ENCODE measurements at places on chromosomes 4 and X.

DNA sequence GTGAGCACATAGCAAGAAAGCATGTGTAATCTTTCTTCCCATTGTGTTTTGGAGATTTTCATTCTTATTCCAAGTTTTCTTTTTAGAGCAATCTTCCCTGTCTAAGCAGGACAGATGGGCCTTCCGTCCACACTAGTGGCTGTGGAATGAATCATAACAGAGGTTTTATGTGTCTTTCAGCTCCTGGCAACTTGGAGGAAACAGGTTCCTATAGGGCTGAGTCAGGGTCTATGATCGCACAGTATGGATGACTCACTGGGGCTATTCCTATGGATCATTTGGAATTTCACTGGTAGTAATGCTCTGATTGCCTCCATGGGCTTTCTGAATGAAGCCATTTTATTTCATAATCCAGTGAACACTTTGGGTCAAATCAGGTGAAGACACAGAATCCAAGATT lies 51.8 kb upstream of the CBLL2 start:
- DNase-seq, result peak; percentile 33

DNA sequence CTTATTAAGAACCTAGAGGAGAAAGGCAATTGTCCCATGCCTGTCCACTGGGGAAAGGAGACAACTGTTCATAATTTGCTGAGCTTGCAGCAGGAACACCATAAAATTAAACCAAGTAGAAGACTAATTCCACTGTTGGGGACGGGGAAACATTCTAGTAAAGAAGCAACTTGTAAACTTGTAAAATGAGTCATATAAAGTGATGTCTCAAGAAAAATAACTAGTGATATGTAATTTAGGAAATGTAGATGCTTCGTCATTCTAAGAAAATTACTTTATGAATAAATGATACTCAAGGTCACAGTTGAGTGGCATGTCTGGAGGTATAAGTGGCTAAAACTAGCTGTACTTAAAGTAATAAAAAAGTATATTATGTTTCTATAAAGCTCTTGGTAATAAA lies 121.2 kb upstream of the MID1 start:
- no peak for DNase-seq

- no peak for DNase-seq
Measured at GRCh38 chr4:41645728-41646390, 102.7 kb downstream of the PHOX2B start.

GRCh38 chr4:41537292-41537890 lies 566 bp upstream of the LIMCH1 start:
- DNase-seq, result no peak

GRCh38 chrX:119541188-119541587 lies 24.0 kb downstream of the STEEP1 start:
- DNase-seq, result no peak

DNA sequence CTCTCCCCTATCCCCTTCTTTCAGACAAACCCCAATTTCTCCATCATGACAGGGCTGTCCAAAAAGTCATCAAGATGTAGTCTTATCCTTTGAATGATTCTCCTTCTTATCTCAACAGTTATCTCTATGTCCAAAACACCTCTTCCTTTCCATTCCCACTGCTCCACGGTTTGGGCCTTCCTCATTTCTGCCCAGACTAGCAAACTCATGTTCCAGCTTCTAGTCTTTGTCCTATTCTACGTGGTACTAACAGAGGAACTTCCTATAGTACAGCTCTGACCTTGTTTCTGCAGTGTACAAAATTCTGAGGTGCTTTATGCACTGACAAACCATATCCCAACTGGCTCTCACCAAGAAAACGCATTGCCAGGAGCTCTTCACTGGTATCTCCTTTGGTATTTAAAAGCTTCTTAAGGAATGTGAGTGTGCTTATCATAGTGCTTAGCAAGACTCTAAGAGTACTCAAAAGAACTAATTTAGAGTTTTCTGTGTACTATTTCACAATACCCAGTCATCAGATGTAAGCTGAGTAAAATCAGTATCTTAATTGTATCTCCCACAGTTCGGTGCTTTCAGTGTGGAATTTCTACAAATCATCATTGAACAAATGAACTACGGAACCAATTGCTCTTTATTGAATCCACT lies 65.5 kb downstream of the MAML3 start:
- no peak for DNase-seq

DNA sequence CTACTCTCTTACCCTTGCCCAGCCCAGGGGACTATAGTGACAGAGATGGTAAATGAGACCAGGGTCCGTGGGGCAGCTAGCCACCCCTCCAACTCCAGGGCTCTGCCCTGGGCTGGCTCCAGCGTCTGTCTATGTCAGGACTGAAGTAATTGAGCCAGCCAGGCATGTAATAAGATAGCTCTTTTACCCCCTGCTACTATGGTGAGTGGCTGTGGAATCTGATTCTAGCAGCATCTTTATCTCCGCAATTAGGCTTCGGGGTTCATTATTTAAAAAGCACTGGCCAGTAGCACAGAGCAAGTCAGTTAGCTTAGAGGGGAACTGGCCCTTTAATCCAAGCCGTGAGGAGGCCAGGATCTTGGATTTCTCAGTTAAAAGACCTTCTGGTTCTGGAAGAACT lies 123.3 kb upstream of the RAI2 start:
- no peak for DNase-seq

GRCh38 chrX:19747652-19748610 lies 139.5 kb downstream of the SH3KBP1 start:
- DNase-seq, result no peak

DNA sequence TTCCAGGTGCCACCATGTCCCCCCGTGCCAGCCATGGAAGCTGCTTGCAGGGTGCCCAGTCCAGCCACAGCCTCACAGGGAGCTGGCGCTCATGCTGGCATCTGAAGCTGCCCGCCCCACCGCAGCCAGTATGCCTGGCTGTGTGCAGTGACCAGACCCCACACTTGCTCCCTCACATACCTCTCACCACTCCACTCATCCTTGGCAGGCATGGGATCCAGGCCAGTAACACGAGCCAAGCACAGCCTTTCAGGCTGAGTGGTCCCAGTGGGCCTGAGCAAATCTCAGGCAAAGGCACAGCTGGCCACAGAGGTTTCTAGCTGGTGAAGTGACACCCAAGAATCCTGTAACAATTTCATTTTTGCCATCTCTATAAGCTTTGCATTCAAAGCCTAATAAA lies 48.4 kb upstream of the SEC24B start:
- no peak for DNase-seq

- DNase-seq, result no peak
Measured at GRCh38 chr4:37245391-37245954, 930 bp downstream of the NWD2 start.

GRCh38 chr4:83732114-83732635 lies 196.3 kb downstream of the GPAT3 start:
- no peak for DNase-seq

GRCh38 chrX:138191998-138192397 lies 519.5 kb downstream of the FGF13 start:
- DNase-seq, result no peak

DNA sequence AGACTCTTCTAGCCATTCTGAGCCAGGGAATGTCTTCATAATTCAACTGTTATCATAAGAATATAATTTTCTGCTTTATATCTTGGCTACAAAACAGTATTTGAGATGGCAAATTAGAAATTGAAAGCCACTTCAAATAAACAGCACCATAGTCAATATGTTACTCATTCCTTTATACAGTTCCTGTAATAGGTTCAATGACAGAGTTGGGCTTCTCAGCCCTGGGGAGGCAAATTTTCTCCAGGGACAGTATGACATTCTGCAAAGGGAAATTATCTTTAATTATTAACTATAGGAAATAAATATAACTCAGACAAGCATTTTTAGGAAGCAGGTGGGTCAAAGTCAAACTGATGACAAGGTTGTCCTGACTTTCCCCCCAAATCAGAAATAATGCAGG lies 71.9 kb upstream of the RPS6KA6 start:
- DNase-seq, result no peak

DNA sequence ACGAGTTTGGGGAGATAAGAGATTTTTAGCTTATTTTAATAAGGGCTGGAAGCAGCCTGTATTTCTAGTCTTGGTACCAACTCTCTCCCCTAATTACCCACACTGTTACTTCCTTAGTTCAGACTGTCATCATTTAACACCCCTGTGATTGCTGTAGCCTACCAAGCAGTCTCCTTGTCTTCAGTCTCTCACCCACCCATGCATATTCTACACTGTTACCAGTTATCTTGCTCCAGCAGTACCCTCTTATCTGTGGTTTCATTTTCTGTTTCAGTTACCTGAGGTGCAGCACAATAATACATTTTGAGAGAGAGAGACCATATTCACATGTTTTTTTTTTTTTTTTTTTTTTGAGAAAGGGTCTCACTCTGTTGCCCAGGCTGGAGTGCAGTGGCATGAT lies 80.2 kb downstream of the DIAPH2 start:
- no peak for DNase-seq

GRCh38 chr4:87838205-87838604 lies 5.4 kb downstream of the MEPE start:
- DNase-seq, result no peak

GRCh38 chrX:10077425-10078188 lies 79.2 kb upstream of the CLCN4 start:
- DNase-seq, result no peak

- DNase-seq, result no peak
Measured at GRCh38 chrX:16745659-16746058, 26.2 kb downstream of the SYAP1 start.

DNA sequence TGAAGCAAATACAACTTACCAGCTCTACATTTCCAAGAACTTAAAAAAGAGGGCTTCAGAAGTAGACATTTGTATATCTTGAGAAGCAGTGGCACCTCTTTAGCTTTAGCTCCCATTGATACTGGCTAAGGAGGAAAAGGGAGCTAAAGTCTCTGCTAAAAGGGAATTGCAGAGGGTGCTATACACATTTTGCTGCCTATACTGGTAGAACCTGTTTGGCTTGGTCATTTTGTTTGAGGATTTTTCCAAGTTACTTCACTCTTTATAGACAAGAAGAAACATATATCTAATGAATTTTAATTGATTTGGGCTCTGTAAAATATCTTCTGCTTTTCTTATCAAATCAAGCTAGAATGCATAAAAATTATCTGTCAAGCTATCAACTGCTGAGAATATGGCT lies 11.8 kb downstream of the PAPSS1 start:
- no peak for DNase-seq

DNA sequence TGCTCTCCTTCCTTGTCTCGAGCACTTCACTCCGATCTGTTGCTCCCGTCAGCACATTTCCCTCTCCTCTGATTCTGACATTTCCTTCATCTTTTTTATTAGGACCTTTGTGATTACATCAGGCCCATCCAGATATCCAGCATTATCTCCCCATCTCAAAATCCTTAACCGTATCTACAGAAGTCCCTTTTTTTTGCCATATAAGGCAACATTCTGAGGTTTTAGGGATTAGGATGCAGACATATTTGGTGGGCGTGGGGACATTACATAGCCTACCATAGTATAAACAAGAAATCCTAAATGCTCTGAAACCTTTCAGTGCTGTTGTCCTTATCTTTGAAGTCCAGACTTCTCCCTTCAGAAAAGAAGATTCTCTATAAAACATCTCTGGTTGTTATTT lies 505.0 kb upstream of the PITX2 start:
- DNase-seq, result no peak

DNA sequence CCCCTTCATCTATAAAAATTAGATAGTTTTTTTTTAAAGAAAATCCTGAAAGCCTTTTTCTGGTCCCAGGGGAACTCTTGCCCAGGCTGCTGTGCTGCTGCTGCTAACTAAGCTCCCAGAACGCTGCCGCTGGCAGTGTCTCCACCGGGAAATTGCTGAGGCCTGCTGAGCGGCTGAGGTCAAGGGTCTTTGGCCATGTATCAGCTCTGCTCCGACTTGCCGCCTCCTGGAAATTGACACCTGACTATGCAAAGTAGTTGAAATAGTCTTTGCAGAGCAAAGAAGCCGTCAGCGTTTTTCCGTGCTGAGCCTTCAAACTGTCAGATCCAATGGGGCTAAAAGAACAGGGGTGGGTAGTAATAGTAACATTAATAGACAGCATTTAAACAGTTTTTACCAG lies 839 bp downstream of the QDPR start:
- DNase-seq, result no peak

- DNase-seq, result no peak
Measured at GRCh38 chr4:107579099-107579498, 140.9 kb downstream of the PAPSS1 start.

DNA sequence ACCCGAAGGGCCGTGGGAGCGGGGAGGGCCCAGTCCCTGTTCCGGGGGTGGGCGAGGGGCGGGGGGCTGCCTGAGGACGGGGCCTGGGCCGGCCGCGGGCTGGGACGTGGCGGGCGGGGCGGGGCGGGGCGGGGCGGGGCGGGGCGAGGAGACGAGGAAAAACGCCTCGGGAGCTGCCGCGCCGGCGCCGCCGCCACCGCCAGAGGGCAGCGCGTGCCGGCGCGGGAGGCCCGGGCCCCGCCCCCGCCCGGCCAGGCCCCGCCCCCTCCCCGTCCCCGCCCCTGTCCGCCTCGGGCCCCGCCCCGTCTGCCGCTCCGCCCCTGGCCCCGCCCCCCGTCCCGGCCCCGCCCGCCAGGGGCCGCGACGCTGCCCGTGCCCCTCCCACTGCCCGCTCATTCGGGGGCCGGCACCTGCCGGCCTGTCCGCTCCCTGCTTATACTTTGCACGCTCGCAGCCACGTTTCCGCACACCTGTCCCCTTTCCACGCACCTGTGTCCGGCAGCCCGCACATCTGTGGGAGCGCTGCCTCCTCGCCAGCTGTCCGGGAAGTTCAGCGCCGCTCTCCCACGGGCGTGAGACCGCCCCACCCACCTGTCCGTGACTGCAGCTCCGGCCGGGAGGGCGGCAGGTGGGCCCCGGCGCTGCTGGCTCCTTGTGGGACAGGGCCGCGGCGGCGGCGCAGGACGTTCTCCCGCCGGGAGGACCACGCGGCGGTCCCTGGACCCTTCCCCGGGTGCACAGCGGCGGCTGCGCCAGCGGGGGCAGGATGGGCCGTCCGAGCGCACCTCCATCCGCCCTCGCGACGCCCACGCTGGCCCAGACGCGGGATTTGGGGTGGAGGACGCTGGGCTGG lies 1.7 kb upstream of the FGFRL1 start:
- no peak for DNase-seq

DNA sequence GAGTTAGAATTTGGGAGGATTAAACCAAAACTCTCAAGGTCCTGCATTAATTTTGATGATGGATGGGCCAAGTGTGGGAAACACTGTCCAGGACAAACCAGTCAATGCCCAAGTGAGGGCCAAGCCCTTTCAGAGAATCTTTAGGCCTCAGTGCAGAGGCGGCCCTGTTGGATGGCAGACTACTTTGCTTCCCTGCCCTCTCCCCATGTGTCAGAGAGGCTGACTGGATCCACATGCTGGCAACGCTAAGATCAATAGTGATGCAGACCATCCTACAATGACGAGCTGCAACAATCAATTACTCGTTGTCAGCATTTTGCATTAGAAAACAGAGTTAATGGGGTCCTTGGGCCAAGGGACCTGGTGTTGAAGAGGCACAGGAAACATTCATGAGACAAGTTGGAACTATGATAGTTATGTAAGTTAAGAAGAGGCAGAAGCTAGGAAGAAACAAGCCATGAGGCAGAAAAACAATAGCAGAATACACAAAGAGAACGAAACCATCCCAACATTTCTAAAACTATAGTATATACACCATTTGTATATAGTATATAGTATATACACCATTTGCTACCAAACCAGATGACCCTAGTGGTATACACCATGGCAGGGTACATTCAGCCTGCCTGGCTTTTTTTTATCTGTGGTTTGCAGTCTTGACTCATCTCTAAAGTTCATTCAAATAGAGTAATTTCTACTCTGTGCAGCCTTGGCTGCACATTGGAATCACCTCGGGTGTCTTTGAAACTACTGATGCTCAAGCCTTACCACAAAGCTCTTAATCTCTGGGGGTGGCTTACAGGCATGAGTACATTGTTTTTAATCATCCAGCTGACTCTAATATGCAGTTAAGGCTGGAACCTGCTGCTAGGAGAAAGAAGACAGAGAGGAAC lies 147.7 kb upstream of the GYPA start:
- peak; percentile 82 for DNase-seq
